ENCODE measurements at places on chromosomes 2 and 18.

GRCh38 chr2:105313877-105314276, 15.7 kb downstream of the TGFBRAP1 start:
- DNase-seq = no peak

DNA sequence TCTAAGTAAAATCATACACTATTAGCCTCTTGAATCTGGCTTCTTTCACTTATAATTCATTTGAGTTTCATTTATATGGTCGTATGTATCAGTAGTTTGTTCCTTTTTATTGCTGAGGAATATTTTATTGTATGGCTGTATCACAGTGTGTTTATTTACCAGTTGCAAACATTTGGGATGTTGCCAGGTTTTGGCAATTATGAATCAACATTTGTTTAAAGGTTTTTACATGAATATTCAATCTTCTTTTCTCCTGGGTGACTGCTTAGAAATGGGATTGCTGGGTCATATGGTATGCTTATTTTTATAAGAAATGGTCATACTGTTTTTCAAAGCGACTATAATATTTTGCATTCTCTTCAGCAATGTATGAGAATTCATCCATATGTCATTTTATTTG, 107.9 kb downstream of the PMAIP1 start:
- no peak for DNase-seq

- no peak for DNase-seq
These were observed 376.5 kb upstream of the KLHL29 start for GRCh38 chr2:23008440-23008839.

DNA sequence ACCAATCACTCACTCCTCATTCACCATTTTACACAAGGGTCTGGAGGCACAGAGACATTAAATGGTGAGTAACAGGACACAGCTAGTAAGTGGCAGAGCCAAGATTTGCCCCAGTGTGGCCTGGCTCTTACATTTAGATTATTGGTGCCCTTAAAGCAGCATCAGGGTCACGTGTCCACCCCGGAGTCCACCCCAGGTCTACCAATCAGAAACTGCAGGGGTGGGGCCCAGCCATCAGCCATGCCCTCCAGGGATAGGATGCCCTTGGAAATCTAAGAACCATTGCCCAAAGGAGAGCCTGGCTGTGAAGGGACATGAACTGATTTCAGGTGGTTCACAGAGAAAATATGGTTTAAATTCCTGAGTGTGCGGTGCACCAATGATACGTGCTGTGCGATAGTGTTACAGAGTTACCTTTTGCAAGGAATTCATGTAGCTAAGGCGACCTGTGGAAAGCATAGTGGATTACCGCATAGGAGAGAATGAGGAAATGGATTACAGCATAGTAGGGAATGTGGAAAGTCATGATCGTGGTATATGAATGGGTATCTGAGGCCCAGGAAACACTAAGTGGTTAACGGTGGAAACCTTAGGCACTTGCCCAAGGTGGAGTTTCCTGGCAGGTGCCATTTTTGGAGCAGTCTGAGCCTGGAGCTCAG, 17.8 kb downstream of the IGFBP5 start:
- no peak for DNase-seq

DNA sequence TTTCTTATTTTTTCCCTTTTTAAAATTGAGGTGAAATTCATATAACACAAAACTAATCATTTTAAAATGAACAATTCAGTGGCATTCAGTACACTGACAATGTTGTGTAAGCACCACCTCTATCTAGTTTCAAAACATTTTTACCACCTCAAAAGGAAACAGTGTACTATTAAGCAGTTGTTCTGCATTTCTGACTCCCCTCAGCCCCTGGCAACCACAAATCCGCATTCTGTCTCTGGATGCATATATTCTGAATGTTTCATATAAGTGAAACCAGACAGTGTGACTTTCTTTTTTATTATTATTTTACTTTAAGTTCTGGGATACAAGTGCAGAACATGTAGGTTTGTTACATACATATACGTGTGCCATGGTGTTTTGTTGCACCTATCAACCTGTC, 19.2 kb upstream of the TANK start:
- DNase-seq = no peak

DNA sequence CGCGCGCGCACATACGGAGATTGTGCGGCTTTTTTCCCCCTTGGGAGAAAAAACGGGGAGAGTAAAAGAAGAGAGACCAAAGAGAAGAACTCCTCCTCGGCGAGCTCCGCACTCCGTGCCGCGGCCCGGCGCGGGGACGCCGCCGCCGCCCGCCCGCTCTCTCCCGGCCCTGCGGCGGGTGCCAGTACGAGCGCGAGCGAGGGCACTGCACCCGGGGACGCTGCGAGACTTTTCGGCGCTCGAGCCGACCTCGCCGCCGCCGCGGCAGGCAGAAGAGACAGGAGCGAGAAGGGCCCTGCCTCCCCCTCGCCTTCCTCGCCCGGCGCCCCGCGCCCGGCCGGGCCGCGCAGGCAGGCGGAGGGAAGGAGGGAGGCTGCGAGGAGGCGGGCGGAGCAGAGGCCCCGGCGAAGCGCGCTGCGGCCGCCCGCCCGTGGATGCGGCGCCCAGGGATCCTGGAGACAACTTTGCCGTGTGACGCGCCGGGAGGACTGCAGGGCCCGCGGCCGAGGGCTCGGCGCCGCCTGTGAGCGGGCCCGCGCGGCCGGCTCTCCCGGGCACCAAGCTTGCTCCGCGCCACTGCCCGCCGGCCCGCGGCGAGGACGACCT, 857 bp upstream of the INHBB start:
- DNase-seq = no peak

- no peak for DNase-seq
These were observed 9.0 kb downstream of the STRADB start for GRCh38 chr2:201460532-201460931.

DNA sequence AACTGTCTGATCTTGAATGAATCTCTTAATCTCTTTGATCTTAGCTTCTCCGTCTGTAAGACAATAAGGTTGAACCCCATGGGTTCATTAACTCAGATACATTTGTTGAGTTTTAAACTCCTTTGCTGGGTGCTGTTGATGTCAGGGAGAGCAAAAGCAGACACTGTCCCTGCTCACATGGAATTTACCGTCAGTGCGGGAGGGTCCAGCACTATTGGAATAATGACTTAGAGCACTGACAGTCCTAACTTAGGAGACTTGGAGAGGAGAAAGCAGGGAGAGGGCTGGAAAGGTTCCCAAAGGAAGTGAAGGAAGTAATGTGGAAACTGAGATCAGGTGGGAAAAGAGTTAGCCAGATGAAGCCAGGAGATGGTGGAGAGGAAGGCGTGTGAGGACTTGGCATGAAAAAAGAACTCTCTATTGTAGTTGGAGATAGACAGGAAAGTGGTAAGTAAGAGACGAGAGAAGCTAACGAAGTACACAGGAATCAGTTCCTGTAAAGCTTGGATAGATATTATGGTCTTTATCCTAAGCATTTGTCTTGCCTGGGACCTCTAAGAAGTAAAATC, 141.4 kb upstream of the SERTAD2 start:
- DNase-seq = no peak

GRCh38 chr18:62281684-62282083, 43.4 kb upstream of the TNFRSF11A start:
- DNase-seq = no peak

DNA sequence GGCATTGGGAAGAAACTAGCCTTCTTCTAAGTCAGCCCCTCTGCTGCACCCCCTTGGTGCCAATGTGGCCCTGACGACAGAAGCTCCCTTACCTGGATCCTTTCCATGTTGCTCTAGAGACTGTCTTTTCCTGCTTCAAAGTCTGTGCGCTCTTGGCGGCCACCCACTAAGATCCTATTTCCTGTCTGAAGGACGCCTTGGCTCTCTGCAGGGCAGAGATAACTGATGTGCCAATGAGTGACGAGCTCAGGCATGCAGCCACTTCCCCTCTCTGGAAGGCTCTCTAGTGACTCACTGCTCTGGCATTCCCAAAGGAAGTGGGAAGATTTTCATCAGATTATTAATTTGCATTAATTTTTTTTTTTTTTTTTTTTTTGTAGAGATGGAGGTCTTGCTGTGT, 273.5 kb downstream of the CDH20 start:
- peak; percentile 97 for DNase-seq

- DNase-seq = no peak
These were observed 7.2 kb downstream of the PMS1 start for GRCh38 chr2:189791338-189792042.

GRCh38 chr2:216858312-216858711, 1.6 kb downstream of the TNP1 start:
- no peak for DNase-seq

GRCh38 chr18:11809895-11810294, 41.3 kb upstream of the CHMP1B start:
- DNase-seq = no peak

GRCh38 chr2:237824085-237824484, 25.5 kb downstream of the RBM44 start:
- no peak for DNase-seq

DNA sequence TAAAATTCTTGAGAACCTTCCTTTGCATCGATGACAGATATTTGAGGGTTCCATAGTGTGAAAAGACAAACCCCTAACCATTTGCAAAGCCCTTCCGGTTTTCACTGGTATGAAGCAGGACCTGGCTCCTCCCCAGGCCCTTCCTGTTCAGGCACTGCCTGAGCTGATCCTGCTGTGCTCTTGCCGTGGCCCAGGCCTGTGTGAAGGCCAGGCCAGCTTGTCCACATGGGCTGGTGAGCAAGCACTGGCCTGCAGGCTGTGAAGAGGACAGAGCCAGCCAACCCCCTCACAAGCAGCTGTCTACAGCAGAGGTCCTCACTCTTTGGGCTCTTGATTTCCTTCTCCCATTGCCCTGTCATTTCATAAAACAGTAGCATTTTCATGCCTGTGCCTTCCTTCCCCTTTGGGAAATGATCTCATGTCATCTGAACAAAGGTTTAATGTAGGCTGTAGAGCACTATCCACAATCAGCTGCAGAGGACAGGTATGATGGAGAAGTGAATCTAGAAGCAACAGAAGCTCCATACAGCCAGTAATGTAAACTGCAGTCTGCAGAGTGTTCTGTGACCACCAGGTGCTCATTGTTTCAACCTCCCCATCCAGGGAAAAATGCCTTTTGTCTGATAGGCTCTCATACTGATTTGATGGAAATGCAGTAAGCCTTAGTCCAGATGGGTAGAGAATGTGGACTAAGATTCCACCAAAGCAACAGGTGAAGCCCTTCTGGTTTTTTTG, 19.8 kb downstream of the MPHOSPH10 start:
- peak; percentile 38 for DNase-seq

DNA sequence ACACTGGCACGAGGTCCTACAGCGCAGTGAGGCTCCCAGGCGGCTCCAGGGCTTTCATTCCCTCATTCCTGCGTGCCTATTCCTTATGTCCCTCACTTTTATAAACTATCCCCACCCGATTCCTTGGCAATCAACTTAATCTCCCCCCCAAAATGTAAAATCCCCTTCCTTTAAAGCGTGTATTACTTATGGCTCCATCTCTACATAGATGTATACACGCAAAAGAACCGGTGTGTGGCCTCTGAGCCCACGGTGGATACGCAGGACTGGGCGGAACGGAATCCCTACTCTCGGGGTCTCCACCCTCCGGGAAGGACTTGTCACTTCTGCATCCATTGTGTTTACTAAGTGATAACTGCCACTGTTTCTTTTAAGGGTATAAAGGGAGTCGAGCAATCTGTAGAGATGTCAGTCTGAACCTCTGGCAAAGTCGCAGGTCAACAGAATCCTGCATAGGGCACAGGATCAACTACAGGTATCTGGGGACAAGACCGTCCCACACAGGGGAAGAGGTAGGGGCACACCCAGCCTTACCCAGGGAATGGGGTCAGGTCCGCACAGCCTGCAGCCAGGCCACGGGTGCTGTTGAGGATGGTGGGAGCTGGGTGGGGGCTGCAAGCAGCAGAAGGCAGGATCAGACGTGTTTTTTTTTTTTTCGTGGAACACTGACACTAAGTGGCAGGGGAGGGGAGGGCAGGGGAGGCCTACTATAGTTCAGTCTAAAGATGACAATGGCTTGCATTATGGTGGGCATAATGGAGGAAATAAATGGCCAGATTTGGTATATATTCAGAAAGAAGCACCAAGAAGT, 42.1 kb downstream of the HDLBP start:
- no peak for DNase-seq

DNA sequence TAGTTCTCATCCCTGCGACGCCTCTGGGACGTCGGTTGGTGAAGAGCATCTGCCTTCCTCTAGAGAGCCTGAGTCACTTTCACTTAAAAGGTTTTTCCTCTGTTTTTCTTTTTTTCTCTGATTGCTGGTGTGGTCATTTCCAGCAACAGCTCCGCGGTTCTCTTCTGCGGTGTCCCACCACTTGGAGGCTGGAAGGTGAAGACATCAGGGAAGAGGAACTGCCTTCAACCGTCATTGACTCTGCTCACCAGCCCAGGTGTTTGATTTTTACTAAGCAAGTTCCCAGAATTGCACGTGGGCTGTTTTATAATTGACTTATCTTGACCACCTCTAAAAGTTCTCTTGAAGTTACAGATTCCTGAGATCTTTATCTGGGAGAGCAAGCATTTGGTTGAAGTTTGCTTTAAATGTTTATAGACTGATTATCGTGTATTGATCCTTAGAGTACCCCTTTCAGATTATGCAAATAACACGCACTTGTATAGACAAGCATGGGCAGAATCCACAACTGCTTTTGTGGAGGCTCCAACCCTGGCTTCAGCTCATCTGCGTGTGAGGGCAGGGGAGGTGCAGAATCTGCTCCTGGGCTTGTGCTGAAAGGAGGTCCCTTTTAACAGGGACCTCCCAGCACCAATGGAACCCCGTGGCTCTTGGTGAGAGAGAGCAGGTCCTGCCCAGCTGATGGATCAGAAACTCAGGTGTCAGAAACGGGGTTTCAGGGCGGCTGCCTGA, 3.5 kb downstream of the CTDP1 start:
- no peak for DNase-seq

- DNase-seq = no peak
These were observed 319 bp downstream of the ZSCAN30 start for GRCh38 chr18:35289727-35290093.

- no peak for DNase-seq
These were observed 65.6 kb downstream of the COL5A2 start for GRCh38 chr2:189113963-189114362.

GRCh38 chr2:17164550-17164949, 353.7 kb downstream of the RAD51AP2 start:
- DNase-seq = no peak

GRCh38 chr2:170408461-170409163, 230.7 kb downstream of the MYO3B start:
- no peak for DNase-seq

- DNase-seq = no peak
These were observed 9.4 kb downstream of the RNU2-63P start for GRCh38 chr2:88006912-88007439.

GRCh38 chr2:109486711-109487535, 126.8 kb downstream of the SEPTIN10 start:
- DNase-seq = peak; percentile 64
